CD4-positive, alpha-beta T cell treated with Interleukin-4 for 4 hours (primary cell): ENCODE measurements at places on chromosomes 12 and 14.

DNA sequence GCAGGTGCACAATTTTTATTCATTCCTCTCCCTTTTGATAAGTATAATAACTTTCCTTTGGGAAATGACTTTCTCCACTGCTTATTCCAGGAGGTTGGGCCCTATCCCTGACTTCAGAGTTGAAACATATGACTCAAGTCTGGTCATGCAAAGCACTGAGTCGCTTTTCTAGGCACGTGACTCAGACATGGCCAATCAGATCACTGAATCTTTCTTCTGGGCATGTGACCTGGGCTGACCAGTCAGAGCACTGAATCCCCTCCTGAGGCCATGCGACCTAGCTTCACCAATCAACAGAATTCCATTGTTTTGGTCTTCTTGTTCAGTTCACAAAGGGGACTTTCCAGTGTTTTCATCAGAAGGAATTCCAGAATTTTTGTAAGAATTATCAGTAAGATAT is 377.1 kb upstream of the KITLG start:
- DNase-seq, result no peak

- DNase-seq, result no peak
Observed at GRCh38 chr14:100303179-100303578, 3.1 kb downstream of the SLC25A29 start.

- no peak for DNase-seq
Observed at GRCh38 chr14:77657280-77657679, 40.8 kb upstream of the SPTLC2 start.

DNA sequence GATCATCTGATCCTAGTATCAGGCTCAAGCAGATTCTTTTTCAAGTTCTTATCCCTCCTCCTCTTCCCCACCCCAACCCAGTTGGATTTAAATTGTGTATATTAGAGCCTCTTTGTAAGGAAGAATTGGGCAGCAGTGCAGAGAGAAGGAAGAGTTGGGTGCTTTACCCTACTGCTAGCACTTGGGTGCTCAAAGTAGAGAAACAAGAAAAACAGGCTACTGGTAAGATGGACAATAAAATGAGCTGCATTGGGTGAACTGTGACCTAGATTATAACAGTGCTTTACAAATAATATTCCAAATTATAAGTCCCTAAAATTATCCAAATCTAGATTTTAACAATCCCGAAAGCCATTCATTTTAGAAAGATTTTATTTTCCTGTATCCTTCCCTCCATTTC is 363.4 kb upstream of the GARIN6 start:
- DNase-seq, result no peak

GRCh38 chr12:112900298-112901145 is 6.2 kb upstream of the OAS1 start:
- peak; percentile 70 for DNase-seq

- DNase-seq, result no peak
Observed at GRCh38 chr12:15767301-15767700, 21.9 kb downstream of the EPS8 start.

DNA sequence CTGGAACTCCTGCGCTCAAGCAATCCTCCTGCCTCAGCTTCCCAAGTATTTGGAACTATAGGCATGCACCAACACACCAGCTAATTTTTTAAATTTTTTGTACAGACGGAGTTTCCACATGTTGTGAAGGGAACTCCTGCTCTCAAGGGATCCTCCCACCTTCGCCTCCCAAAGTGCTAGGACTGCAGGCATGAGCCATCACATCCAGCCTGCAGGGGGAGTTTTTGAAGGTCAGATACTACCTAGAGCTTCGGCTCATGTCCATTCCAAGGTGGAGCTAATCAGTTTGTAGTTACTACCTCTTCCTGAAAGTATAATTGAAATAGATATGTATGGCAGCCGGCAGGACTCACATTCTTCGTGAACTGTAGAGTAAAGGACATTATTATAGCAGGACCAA is 3.7 kb upstream of the TAS2R19 start:
- no peak for DNase-seq

- no peak for DNase-seq
Observed at GRCh38 chr14:23346693-23347405, 5.8 kb downstream of the SLC22A17 start.

DNA sequence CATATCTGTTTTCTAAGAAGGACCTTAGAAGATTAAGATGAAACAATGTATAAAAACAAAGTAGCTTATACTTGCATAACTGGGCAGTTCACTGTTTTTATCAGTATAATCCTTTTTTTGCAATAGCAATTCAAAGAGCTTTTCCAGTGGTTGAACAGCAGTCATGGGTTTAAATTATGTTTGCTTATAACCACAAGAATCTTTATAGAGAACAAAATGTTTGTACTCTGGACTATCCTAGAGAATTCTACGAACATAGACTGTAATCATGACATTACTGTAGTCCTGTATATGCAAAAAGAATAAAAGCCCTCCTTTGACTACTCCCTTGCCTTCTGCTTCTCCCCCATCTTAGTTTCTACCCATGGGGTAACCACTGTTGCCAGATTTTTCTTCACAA is 5.7 kb downstream of the FAM177A1 start:
- no peak for DNase-seq

GRCh38 chr12:68122236-68122920 is 37.2 kb downstream of the IFNG start:
- no peak for DNase-seq

DNA sequence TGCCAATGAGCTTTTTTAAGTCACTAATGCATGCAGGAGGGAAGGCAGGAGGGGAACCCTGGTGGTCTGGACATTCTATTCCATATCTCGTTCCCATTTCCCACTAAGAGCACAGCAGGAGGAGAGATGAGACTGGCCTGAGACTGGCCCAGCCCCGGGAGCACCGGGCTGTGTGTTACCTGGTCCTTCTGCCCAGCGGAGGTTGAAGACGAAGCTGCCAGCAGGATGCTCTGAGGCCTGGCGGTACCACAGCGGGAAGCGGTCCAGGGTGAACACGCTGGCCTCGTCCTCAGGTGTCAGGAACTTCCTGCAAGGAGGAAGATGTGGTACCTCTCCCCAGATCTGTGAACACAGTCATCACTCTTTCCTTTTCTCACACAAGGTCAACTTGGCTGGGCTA is 23.9 kb downstream of the LRTM2 start:
- DNase-seq, result no peak

DNA sequence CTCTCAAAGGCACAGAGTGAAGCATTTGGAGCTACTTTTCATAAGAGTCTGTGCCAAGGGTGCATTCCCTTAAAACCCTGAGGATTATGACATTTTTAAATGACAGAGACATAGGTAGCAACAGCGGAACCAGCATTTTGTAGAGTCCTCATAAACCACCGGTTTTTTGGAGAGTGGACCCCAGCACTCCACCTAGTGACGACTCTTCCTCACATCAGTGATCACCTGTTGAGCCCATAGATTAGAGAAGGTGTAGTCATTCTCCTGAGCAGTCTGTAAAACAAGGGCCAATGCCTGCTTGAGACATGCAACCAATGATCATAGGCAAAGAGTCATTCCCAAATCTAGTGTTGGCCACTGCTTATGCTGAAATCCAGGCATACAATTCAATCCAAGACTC is 399.1 kb downstream of the GXYLT1 start:
- DNase-seq, result no peak

- DNase-seq, result no peak
Observed at GRCh38 chr14:24979725-24980239, 70.2 kb downstream of the STXBP6 start.

- DNase-seq, result peak; percentile 38
Observed at GRCh38 chr14:61281186-61281947, at the start of gene TMEM30B. TSS of gene TMEM30B (minus strand) at chr14:61281338. CDS start at chr14:61281147, 191 bp downstream.

- DNase-seq, result no peak
Observed at GRCh38 chr12:91272461-91273063, 89.9 kb upstream of the DCN start.

- DNase-seq, result no peak
Observed at GRCh38 chr12:122208073-122208820, 4.7 kb downstream of the B3GNT4 start.

- no peak for DNase-seq
Observed at GRCh38 chr12:25184132-25184531, 10.8 kb downstream of the DNAI7 start.

GRCh38 chr12:89405626-89406345 is 53.5 kb upstream of the DUSP6 start:
- DNase-seq, result no peak

DNA sequence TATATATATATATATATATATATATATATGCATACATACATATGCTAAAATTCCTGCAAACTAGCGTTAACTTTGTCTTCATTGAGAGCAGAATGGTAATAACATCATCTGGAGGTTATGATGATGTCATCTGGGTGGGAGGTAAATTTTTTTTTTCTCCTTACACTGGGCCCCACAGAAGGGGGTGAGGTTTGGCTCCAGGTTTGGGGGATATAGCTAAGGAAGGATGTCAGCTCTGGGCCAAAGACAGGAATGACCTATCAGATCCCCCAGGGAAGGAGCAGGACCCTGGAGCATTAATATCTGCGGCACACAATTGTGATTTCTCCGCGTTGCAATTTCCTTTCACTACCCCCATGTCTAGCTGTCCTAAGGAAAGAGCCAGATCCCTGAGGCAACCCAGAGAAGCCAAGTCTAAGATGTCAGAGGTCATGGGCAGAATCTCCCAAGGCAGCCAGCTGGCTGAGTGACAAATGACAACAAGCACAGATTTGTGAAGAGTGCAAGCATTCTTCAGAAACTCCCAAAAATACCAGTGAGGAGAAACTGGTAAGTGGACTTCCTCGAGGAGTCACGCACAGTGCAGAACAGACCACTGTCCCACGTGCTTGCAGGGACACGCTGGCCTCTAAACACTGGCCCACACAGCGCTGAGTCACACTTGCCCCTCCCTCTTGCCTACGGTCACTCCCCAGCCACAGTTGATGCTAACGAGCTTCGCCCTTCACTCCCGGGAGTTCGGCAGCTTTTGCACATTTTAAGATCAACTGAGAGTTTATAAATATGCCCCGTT is 9.9 kb downstream of the UBC start:
- no peak for DNase-seq

DNA sequence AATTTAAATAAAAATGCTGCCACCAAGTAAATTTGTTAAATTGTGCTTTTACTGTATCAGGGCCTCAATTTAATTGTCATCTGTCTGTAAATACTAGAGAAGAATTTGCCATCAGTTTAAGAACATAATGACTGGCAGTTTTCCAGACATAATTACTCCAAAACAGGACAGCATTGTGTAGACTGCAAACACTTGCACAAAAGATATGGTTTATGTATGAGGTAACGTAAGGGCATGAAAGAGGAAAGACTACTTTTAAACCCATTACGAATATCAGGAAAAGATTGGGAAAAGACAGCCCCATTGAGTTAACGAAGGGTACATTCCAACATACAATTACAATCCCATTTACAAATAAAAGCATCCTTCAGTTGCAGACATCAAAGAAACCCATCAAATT is 59.8 kb upstream of the KRR1 start:
- no peak for DNase-seq

- no peak for DNase-seq
Observed at GRCh38 chr12:3751151-3752095, 1.5 kb downstream of the CRACR2A start.

- DNase-seq, result no peak
Observed at GRCh38 chr12:122505419-122506051, 4.8 kb upstream of the ZCCHC8 start.

- peak; percentile 46 for DNase-seq
Observed at GRCh38 chr12:12715459-12716150, 1.6 kb upstream of the CDKN1B start.

- no peak for DNase-seq
Observed at GRCh38 chr14:20112321-20112720, 1.8 kb downstream of the OR4K17 start.

GRCh38 chr12:53975479-53976152 is 862 bp upstream of the HOTAIR start:
- DNase-seq, result no peak

DNA sequence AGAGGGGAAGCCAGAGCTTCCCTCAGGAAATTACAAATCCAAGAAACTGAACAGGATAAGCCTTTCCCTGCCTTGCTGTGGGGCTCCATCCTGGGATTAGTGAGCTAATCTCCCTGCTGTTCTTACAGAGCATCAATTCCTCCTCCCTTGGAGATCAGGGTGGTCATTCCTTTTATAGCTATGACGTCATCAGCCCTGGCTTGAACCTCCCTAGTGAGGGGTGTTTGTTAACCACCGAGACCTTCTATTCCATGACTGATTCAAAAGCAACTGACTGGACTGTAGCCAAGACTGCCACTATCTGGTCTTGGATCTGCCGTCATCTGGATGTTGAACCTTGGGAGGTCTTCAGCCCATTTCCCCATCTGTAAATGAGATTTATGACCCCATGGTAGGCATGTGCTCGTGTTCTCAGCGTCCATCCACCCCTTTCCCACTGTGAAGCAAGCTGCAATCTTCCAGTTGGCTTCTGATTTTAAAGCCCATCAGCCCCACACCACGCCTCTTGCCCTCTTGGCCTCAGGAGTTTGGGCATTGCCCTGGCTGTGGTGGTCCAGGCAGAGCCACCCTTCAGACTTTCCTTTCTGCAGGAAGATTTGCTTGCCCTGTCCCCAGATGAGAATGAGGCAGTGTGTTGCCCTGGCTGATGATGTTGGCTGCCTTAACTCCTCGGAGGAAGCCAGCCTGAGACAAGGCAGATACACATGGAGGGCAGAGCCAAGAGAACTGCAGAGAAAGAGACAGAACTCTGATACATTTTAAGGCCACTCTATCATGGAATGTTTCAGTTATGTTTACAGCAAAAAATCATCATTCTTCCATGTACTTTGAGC is 59.6 kb upstream of the ACTN1 start:
- no peak for DNase-seq
